ENCODE measurements at places on chromosomes 1 and 21.

DNA sequence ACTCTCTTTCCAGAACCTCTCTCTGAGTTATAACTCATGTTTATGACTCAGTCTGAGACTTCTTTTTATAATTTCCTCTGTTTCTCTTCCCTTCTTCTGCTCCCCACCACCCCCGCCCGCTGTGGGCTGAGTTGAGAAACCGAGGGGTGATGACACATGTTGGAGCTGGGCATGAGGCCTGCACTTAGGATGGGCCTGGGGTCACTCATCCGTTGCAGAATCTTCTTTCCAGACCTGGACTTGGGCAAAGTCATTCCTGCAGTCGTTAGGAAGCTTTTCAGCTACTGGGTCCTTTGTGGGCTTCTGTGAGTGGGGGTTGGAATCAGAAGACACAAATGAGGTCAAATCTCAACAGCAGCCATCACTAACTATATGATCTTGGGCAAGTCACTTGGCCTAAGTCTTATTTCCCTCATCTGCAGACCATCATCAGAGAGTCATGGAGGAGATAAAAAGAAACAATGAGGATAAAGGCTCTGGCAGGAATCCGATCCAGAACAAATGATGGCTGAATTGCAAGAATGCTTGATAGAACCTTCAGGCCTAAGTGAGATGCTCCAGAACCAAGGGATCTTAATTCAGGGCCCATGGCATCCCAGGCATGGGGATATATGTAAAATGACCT lies 53.4 kb downstream of the RPS6KA1 start:
- peak; percentile 22 for DNase-seq

- no peak for DNase-seq
Measured at GRCh38 chr1:209820986-209821385, 6.8 kb upstream of the UTP25 start.

GRCh38 chr1:119859647-119860046 lies 36.7 kb downstream of the ADAM30 start:
- no peak for DNase-seq

- DNase-seq, result no peak
Measured at GRCh38 chr1:68157416-68157815, 74.9 kb downstream of the WLS start.

- no peak for DNase-seq
Measured at GRCh38 chr1:54547601-54548388, at the start of gene ACOT11. Gene ACOT11, plus strand, starts transcription at chr1:54548228. Its CDS starts 82 bp downstream, at chr1:54548310.

DNA sequence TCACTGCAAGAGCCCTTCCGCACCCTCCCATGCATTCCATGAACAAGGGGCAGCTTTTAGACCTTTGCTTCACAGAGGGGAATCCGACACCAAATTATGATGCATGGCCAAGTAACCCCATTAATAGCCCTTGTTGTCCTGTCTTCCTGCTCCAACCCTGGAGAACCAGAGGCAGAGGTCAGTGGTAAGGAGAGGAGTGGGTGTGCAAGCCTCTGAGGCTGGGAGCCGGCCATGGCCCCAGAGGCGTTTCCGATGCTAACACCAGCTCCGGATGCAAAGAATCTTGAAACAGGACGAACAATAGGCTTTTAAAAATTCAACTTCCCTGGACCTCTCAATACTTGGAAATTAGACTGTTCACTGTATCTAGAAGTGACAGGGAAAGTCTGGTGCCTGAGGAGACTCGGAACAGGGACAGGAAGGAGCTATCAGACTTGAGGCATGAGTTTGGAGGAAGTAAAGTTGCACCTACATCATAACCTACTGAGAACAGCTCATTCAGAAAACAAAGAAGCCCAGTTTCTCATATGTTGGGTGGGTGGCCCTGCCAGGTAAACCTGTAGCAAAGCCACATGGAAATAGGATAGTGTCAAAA lies 101.2 kb upstream of the ERG start:
- DNase-seq, result no peak

GRCh38 chr1:177857285-177857684 lies 112.6 kb downstream of the SEC16B start:
- DNase-seq, result no peak

DNA sequence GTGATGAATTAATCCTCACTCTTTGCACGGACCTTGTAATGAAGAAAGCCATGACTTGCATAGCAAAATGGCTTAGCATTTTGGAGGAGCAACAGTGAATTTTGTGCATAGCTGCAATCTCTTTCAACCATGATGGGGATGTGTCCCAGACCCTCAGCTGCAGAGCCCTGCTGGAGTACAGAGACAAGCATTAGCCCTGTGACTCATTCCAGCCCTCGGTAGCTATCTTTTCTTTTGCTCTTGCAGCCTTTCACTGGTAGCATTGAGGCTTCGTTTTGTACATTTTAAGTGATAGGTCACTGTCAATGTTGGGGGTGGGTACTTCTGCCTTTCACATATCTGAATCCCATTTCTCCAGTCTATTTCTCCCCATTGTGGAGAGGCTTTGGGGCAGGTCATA lies 58.4 kb downstream of the SLC35F3 start:
- no peak for DNase-seq

DNA sequence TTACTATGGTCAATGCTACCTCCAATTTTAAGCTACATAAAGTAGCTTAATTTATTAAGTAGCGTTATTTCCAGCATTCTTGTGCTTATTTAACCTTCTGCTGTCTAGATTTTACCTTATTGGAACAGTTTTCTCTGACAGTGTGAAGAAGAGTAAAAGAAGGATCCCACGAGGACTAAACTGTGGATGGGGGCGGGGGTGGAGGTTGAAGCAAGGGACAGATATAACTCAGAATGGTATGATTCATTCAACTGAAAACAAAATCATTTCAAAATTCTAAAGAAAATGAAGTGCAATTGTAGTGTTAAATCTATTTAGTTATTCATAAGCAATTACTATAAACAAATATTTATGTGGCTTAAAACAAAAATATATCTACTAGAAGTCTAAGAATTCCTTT lies 11.5 kb upstream of the VAV3 start:
- no peak for DNase-seq

- DNase-seq, result peak; percentile 81
Measured at GRCh38 chr21:44012474-44013379, 618 bp downstream of the TRAPPC10 start.

DNA sequence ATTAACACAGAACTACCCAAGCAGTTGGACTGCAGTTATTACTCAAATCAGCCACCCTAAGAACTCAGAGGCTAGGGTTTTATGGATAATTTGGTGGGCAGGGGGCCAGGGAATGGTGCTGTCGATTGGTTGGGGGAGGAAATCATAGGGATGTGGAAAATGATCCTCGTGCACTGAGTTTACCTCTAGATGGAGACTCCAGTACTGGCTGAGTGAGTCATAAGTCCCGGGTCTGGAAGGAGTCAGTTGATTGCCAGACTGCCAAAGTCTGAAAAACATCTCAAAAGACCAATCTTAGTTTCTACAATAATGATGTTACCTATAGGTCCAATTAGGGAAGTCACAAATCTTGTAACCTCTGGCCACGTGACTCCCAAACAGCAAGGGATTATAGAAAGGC lies 257.5 kb upstream of the PRMT6 start:
- no peak for DNase-seq

GRCh38 chr1:30275926-30276764 lies 447.2 kb downstream of the MATN1 start:
- no peak for DNase-seq

DNA sequence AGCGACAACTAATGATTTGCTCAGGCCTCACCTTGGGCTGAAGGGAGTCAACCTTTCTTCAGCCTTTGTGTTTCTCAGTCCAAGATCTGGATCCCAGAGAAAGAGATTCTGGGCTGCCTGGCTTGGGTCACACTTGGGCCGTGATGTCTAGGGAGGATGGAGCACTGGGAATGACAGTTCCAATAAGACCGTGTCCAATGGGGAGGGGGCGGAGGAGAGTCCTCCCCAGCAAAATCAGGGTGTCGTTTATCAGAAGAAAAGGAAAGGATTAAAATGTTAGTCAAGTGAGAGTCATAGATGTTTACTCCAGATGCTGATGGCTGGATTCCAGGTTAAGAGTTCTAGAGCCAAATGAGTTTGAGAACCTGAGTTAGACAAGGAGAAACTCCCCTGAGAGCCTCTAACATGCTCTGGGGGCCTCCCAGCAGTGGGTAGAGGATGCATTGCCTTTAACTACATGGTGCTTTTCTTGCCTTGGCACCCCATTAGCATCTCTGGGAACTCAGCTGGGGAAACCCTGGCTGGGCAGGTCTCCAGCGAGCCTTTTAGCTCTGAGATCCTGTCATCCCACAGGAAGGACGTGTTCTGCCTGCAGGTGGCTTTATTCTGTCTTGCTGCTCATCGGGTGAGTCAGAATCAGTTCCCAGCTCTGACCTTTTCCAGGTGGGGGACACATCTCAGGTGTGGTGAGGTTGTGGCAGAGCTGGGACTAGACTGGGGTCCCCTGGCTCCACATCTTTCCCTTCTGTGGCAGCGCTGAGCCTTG lies 22.2 kb downstream of the NIPAL3 start:
- DNase-seq, result no peak

DNA sequence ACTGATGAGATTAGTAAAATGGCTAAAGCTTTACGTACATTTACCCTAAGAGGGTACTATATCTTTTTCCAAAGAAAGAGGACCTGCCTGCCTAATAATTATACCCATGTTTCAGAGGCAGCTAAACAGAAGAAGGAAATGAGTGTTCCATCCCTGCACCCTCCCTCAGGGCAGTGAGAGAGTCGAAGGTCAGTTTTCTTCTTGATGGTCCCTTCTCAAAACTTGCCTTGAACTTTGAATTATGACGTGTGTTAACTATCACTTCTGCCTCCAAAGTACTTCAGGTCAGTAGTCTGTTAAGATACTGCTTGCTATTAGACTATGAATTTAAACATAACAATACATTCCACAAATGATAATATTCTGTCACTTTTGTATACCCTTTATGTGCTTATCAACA lies 294.8 kb upstream of the CHRM3 start:
- no peak for DNase-seq

DNA sequence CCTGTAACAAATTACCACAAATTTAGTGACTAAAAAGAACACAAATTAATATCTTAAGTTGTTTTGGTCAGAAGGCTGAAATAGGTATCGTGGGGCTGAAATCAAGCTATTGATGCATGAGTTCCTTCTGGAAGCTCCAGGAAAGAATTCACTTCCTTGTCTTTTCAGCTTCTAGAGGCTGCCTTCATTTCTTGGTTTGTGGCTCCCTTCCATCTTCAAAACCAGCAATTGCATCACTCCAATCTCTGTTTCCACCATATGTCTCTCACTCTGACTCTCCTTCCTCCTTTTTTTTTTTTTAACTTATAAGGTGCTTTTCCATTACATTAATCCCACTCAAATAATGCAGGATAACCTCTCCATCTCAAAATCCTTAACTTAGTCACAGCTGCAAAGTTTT lies 78.4 kb downstream of the OLFM3 start:
- DNase-seq, result no peak

DNA sequence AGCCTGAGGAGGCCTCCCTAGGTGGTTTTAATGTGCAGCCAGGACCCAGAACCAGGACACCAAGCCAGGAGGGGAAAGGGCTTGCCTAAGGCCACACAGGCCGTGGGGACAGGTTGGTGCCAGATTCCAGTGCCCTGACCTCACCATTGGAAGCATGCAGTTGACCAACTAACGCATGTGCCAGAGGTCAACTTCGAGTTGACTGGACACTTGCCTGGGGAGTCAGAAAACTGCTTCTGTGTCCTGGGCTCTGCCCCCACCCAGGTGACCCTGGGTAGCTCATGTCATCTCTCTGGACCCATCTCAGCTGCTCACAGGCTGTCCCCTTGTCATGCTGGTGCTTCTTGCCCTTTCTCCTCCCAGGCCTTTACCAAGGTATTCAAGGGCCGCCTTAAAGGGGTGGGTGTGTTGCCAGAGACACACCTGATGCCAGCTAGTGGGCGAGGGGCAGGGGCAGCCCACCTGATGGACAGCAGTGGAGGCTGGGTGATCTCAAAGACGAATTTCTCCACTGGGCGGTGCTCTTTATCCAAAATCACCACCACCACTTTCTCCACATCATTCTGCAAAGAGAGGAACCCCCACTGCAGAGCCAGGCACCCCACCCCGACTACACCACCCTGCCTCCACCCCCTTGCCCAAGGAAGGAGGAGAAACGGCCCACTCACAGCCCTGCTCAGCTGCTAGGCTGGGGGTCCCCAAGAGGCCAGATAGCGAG lies 4.4 kb downstream of the MAD2L2 start:
- no peak for DNase-seq

- no peak for DNase-seq
Measured at GRCh38 chr1:19439464-19440171, 45.7 kb downstream of the CAPZB start.

DNA sequence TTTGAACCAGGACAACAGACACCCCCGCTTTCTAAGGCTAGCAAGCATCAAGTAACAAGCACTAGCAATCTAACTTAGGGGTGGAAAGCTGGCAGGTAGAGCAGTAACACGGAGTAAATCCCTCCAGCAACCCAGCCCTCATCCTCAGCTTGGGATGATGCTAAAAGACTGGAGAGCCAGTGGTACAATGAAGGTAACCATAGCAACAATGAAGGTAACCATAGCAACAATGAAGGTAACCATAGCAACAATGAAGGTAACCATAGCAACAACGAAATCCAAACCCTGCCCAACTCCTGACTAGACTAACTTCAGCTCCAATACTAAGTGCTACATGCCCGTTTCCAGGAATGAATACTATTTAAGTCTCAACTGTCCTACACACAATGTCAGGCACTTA lies 22.2 kb upstream of the EIF4G3 start:
- DNase-seq, result no peak

DNA sequence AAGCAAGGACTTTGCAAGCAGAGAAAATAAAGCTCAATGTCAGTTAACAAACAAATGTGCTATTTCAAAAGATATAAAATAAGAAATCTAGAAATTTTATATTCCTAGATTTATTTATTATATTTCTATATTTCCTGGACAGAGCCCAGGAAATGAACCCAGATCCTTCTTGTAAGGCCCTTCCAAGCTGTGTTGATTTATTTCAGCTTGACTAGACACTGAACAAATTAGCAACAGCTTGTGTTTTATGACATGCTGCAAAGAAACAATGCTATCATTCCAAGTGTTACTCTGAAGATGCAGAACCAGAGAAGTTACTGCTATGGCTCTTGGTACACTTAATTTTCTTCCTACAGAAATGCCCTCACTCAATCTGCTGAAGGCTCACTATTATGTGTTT lies 6.2 kb downstream of the TGFBR3 start:
- DNase-seq, result no peak

- no peak for DNase-seq
Measured at GRCh38 chr1:43547538-43548072, 16.9 kb downstream of the PTPRF start.

GRCh38 chr1:214018386-214019268 lies 30.9 kb downstream of the PROX1 start:
- no peak for DNase-seq
